ENCODE measurements at places on chromosomes 7 and 10.

GRCh38 chr7:100175296-100175935, 1.8 kb downstream of the GPC2 start:
- no peak for DNase-seq

GRCh38 chr7:15234431-15234830, 327.4 kb downstream of the AGMO start:
- DNase-seq = no peak

- DNase-seq = no peak
Observed at GRCh38 chr7:155188821-155189581, 108.7 kb upstream of the INSIG1 start.

- no peak for DNase-seq
Observed at GRCh38 chr7:80496586-80496985, 15.3 kb downstream of the GNAT3 start.

DNA sequence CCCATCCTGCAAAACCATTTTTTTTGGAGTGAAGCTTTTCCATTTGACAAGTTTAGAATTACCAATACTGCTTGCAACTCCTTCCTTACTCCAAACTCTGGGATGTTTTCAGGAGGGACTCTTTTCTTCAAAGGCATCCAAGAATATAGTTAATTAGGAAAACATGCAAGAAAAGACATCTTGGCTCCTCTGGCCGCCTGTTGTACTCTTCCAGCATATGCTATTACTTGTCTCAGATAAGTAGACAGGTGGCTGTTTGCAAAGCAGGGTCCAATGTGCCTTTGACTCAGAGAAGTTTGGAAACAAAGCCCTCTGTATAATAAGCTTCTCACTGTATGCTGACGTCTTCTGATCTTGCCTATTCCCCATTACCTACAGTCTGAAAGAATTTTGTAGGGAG, 746.5 kb downstream of the AUTS2 start:
- DNase-seq = no peak

DNA sequence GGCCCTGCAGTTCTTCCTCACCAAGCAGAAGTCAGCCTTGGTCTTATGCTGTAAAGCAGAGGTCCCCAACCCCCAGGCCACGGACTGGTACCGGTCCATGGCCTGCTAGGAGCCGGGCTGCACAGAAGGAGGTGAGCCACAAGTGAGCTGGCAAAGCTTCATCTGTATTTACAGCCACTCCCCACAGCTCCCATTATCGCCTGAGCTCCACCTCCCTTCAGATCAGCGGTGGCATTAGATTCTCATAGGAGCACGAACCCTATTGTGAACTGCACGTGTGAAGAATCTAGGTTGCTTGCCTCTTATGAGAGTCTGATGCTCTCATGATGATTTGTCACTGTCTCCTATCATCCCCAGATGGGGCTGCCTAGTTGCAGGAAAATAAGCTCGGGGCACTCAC, 87.6 kb upstream of the NEBL start:
- no peak for DNase-seq

DNA sequence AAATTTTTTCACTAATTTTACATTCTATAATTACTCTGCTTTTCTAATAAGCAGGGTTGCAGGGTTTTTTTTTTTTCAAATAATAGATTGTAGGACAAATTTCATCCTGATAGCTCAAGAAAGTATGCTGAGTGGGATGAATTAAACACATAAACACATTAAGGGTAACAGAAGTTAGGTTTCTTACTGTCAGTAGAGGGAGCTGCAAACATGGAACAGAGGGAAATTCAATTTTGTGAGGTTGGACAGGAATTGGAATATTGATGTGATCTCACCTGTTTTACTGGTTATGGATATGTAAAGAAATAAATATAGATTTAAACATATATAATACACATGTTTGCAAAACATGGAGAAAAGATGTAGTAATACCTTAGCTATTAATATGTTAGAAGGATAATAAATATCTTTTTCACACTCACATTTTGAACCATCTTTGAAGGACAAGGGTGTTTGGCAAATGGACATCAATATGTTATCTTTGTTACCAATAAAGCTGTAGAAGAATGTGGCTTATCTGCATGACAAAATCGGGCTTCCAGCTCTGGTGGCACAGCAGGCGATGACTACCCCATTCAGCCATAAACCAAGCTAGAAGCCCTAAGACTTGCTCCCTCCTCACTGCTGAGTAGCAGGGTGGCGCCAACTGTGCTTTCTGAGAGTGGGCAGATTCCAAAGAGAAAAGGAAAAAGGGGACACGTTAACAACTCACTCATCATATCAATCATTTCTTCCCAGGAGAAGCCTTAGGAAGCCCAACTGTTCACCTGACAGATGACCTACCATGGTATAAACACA, 1257.4 kb downstream of the GATA3 start:
- no peak for DNase-seq

DNA sequence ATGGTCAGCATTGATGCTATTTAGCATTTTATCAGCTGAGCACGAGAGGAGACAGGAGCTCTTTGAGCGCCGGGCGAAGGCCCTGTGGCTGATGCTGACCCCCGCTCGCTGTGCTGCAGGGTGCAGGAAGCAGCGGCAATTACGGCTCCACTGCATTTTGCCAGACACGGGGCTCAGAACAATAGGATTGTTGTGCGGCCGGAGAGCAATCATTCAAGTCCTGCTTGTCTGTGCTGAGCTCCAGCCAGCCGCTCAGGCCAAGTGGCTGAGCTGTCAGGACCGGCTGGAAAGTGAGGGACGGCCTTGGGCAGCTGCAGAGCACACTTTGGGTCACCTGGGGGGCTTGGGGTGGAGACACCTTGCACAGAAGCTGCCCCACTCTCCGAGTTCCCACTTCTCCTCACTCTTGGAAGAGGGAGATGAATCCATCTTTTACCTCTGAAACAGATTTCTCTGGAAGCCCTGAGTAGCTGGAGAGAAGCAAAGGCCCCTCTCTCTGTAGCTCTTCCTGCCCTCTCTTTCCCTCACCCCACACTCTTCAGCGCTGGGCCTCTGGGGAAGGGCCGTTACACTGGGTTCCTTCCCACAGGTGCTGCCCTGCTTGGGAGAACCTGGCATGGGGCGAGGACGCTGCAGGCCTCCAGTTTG, 17.3 kb upstream of the ADARB2 start:
- no peak for DNase-seq

- no peak for DNase-seq
Observed at GRCh38 chr10:111077479-111077784, 603 bp downstream of the ADRA2A start.

DNA sequence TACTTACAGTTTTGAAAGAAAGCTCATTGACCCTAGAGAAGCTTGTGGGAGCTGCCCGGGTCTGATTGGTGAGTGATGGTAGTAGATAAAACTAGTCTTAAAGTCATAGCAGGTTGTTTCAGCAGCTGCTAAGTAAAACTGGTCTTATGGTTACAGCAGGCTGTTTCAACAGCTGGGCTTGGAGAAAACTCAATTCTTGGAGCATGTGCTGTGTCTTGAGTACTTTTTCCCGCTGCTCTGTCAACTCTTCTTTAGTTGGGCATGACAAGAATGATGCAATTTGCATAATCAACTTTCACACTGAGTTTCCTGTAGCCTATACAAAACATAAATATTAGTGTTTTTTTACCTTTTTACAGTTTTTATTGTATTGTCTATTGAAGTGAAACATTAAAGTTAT, 707.9 kb downstream of the AUTS2 start:
- no peak for DNase-seq

- DNase-seq = no peak
Observed at GRCh38 chr7:154868921-154869320, 134.0 kb downstream of the PAXIP1 start.

All from activated CD4-positive, CD25-positive, alpha-beta regulatory T cell (primary cell).